ENCODE measurements at places on chromosomes 16 and 17.

- no peak for DNase-seq
Observed at GRCh38 chr16:5042574-5043171, 8.9 kb upstream of the NAGPA start.

- DNase-seq: no peak
Observed at GRCh38 chr17:37465069-37465616, 24.5 kb upstream of the DUSP14 start.

DNA sequence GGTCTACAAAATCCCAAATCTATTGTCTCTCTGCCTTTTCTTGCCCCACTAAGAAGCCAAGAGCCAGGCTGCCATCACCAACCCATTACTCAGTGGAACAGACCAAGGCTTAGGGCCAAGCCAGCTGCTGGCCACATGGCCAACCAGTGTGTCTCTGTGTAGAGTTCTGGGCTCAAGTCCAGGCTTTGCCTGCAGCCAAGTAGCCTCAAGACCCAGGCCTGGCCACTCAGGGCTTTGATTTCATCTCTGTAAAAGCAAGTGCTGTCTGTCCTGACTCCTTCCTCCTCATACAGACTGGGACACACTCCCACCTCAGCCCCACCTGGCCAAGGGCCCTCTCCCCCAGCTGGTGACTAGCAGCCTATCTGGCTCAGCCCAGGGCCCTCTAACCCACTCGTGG is 14.6 kb downstream of the SREBF1 start:
- peak; percentile 73 for DNase-seq

- no peak for DNase-seq
Observed at GRCh38 chr17:78998311-78999055, 11.1 kb downstream of the CANT1 start.

DNA sequence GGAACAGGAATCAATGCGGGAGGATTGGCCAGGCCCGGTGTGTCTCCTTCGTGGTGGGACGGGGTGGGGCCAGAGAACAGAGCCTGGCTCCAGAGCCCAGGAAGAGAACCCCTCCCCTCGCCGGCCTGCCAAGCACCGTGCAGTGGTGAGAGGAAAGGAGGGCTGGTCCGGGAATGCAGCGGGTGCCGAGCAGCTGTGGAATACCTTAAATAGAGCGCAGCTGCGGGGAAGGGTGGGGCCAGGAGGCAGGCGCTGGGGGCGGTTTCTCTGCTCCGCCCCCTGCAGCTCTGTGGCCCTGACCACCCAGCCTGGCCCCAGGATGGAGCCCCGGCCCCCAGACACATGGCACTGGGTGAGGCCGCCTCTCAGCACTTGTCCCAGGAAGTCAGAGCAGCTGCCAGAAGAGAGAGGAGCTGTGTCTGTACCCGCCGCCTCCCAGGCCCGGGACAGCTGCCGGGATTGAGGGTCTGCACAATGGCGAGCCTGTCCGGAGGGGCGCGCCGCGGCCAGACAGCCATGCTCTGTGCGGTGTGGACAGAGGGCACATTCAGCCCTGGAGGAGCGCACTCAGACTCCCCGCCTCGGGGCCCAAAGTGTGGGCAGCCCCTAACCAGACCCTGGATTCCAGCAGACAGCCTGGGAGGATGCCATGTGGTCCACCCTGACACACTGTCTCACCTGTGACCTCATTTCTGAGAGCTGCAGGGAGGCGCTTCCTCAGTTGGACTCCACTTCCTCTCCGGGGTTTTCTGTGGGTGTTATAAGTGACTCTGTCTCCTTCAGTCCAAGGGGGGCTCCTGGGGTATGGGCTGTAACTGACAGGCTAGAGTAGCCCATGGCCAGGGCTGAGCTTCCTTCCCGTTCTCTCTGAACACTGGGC is 268.8 kb downstream of the SEC14L1 start:
- peak; percentile 59 for DNase-seq

DNA sequence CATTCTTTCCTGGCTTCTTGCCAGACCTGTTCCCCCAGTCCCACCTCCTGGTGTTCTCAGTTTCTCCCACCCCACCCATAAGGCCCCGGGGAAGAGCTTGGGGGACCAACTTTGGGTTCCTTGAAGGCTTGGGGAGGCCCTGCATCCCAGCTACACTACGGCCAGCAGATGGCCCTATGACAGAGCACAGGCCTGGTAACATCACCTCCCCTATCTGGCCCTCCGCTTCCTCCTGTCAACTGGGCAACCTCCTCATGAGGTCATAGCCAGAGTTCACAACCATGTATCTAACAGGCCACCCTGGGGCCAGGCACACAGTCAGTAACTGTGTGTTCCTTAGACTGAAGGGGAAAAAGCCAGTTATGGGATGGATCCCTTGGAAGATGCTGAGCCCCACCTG is 31.4 kb downstream of the MYO15A start:
- DNase-seq: no peak

DNA sequence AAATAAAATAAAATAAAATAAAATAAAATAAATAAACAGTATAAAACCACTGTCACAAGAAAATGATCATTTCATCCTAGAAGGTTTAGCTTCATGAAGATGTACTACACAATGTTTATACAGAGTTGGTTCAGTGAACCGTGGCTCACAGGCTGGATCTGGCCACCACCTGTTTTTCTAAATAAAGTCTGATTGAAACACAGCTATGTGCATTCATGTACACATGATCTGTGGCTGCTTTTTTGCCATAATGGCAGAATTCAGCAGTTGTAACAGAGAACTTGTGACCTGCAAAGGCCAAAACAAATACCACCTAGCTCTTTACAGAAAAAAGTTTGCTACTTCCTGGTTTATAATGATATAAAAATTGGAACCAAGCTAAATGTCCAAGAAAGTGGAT is 12.6 kb upstream of the RPRML start:
- DNase-seq: peak; percentile 55

- DNase-seq: no peak
Observed at GRCh38 chr17:75535119-75535537, 9.6 kb downstream of the LLGL2 start.

GRCh38 chr16:87098361-87098760 is 218.8 kb downstream of the C16orf95 start:
- no peak for DNase-seq

DNA sequence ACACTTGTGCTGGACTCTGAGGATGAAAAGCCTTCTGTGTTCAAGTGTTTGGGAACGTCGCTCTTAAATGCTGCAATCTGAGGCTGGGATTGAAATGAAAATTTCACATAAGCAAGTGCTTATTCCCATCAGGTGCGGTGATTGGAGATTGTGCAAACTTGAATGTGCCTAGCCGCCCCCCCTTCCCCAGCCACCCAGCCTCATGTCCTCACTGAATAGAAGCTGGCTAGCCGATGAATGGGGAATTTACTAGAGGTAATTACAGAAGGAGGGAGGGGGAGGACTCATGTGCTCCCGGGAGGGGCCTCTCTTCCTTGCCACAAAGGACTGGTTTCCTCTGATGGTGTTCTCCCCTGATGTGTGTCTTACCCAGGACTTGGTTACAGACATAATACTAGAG is 544.8 kb upstream of the EEF2KMT start:
- peak; percentile 13 for DNase-seq

DNA sequence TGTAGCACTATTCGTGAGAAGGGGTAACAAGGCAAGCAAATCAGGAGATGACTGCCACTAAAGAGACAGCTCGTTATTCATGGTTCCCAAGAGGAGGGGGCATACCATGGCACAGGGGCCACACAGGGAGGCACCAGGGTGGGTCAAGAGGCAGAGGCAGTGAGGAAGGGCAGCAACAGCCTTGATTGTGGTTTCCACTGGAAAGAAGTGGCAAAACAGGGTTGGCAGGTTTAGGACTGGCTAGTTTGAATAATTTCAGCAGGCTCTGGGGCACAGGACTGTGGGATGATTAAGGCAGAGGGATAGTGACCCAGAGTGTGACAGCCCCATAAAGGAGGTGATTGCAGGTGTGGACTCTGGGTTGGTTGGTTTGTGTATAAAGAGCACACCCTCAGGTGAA is 188.9 kb downstream of the CBLN1 start:
- DNase-seq: no peak

- DNase-seq: no peak
Observed at GRCh38 chr17:73532421-73532901, 111.8 kb downstream of the SDK2 start.

GRCh38 chr16:83400234-83400633 is 407.5 kb upstream of the HSBP1 start:
- peak; percentile 50 for DNase-seq

- DNase-seq: peak; percentile 96
Observed at GRCh38 chr17:55273579-55274354, 9.0 kb downstream of the HLF start.

DNA sequence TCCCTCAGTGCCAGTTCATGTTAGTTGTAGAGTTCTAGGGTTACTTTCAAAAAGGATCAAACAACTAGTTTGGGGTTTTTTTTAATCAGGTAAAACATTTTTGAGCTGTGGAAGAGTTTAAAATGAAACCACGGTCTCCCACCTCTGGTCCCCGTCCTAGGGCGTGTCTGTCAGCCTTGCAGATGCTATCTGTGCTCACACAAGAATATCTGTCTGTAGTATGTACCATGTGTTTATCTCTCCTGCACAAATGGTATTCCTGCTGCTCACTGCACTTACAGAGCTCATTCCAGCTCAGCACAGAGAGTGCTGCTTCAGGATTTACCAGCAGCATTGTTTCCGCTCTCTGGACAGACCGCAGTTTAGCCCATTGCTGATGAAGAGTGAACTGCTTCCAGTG is 38.9 kb downstream of the UBN1 start:
- DNase-seq: no peak

DNA sequence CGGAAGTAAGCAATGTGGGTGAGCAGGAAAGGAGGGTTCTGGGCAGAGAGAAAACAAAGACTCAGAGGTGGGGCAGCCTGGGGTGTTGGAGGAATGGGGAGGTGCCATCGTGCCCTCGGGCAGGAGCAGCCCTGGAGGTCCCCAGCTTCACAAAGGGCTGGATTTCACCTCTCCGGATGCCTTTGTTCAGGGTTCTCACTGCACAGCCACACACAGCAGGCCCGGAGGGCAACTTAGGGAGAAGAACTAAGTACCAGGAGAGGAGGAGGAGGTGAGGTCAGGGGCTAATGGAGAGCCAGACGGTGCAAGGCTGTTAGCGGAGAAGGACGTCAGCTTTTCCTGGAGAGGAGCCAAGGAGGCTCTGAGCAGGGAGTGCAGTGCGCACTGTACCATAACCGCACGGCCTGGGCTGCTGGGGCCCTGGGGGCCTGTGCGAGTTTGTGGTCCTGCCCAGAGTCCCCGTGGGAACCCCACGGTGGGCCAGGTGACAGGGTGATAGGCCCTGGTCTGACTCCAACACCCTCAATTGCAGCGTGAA is 9.3 kb downstream of the ARRB2 start:
- DNase-seq: no peak

GRCh38 chr17:27439342-27439741 is 16.9 kb upstream of the KSR1 start:
- no peak for DNase-seq

Data from thyroid gland (tissue), 4 donors.